Bronchial smooth muscle cell (primary cell): ENCODE measurements at places on chromosomes 7 and 10. TPM values are rescaled to one million over a fixed set of nuclear protein-coding genes. Genes with fewer than 3 reads are reported as not detected.

The BMS1 gene
- 11.5 and 14.0 TPM in 2 replicates for total RNA-seq

The AHR gene
- total RNA-seq, result 64.7 and 183 TPM in 2 replicates

The GSTK1 gene
- 73.4 and 76.3 TPM in 2 replicates for total RNA-seq

The CCDC172 gene
- not detected in 2 replicates for total RNA-seq

The TLX1 gene
- not detected in 2 replicates for total RNA-seq

The DDC gene
- not detected in 2 replicates for total RNA-seq

The EFCAB10 gene
- under 0.01 TPM in 1 of 2 replicates, not detected in the other for total RNA-seq
